Right forelimb (tissue), 1 donor: ENCODE measurements at places on chromosomes 4 and X.

- no peak for DNase-seq
Observed at GRCh38 chrX:24293412-24293811, 20.5 kb downstream of the SUPT20HL2 start.

GRCh38 chr4:149112109-149112508, 669.9 kb upstream of the NR3C2 start:
- DNase-seq = no peak

GRCh38 chrX:57313583-57314215, 27.2 kb downstream of the FAAH2 start:
- no peak for DNase-seq

DNA sequence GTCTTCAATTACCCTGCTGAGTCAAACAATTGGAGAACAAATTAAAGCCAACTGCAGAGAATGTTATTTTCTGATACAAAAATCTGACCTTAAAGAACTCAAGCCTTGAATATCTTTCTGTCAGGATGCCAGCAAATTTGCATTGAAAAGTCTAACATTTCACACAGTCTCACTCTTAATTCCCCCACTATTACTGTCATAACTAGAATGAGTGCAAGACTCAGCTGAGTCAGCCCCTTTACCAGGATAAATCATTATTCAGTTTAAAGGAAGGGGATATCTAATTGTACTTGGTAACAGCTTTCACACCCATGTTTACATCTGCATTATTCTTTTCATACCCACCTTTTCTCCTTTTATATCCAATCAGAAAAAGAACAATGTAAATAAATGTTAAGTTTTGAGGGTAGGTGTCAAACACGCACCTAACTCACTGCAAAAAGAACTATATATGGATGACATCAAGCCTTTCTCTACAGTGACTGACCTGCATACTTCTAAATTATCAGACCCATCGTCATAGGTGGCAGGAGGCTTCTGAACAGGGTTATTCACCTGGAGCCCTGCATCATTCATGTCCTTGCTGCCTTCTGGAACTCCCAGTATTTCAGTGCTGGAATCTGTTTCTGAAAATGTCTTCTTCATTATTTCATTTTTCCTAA, 117.4 kb downstream of the TMA16 start:
- DNase-seq = no peak

DNA sequence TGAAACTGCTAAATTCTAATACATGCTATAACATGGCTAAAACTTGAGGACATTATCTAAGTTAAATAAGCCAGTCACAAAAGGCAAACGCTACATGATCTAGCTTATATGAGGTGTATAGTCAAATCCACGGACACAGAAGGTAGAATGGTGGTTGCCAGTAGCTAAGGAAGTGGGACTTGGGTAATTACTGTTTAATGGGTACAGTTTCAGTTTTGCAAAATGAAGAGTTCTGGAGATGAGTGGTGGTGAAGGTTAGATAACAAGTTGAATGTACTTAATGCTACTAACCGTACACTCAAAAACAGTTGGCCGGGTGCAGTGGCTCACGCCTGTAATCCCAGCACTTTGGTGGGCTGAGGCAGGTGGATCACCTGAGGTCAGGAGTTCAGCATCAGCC, 644.5 kb upstream of the DIPK2B start:
- no peak for DNase-seq

DNA sequence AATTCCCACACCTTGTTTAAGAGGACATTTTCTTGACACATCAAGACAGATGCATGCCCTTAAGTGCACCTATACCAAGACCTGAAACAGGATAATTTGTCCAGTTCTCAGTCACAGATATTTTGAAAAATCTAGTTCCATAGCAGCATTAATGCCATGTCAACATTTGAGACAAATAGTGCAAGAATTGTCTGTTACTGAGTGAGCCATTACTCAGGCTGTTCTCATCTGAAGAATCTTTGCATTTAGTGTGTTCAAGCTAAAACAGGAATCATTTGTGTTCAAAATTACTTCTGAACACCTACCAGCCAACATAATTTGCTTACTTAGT, 354.9 kb downstream of the KCNIP4 start:
- DNase-seq = no peak

- DNase-seq = no peak
Observed at GRCh38 chr4:14532436-14532835, 469.8 kb upstream of the CPEB2 start.

GRCh38 chrX:107563824-107564223, 64.5 kb upstream of the PRPS1 start:
- DNase-seq = no peak

DNA sequence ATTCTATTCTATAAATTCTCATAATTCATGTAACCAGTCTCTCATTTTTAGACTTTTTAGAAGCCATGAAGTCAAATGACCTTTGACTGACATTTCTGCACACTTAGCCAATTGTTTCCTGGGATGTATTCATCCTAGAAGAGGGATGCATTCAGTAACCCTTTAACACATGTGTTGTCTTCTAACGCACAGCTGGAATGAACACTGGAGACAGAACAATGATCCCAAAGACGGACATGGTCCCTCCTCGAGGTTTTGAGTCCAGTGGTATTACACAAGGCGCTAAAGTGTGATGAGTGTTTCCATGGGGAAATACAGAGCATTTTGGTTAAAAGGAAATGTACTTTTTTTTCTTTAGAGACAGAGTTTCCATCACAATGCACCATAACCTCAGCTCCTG, 39.8 kb upstream of the CLDN24 start:
- DNase-seq = no peak

DNA sequence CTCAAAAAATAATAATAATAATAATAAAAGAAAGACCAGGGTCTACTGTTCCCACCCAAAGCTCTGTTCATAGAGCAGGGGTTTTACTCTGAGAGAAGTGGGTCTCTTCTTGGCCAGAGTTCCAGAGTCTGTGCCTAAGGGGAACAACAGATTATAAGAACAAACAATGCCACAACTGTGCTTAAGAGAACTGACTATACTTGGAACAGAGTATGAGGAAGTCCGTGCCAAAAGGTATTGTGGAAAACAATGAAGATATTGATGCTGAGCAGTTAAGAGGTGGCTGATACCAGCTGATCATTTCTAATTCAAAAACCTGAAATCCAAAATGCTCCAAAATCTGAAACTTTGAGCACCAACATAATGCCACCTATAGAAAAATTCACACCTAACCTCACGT, 229.6 kb downstream of the FBXO8 start:
- no peak for DNase-seq
